SJSA1 (cell line): ENCODE measurements at places on chromosomes 2 and 18. TPM values are rescaled to one million over a fixed set of nuclear protein-coding genes. Genes with fewer than 3 reads are reported as not detected.
A peak's percentile ranks its signal among the peaks of the same experiment; 100 is the strongest.

Gene RGPD3
- 0.03 and 0.39 TPM in 2 replicates for total RNA-seq

Gene PTPRN
- total RNA-seq, result 4.2 and 4.9 TPM in 2 replicates

Gene FEV
- not detected in 2 replicates for total RNA-seq

Gene C2orf78
- total RNA-seq, result 0.03 TPM in 1 of 2 replicates, not detected in the other

Gene CIDEA
- total RNA-seq, result not detected in 2 replicates

Gene C2orf15
- not detected in 2 replicates for total RNA-seq

Gene DPP4
- total RNA-seq, result not detected in 2 replicates

Gene CRYBA2
- total RNA-seq, result not detected in 2 replicates

Gene MATN3
- 2.9 and 4.3 TPM in 2 replicates for total RNA-seq

Gene ERBB4
- total RNA-seq, result under 0.01 TPM in 1 of 2 replicates, not detected in the other

Gene MAB21L4
- 0.42 and 0.91 TPM in 2 replicates for total RNA-seq

Gene SGO2
- total RNA-seq, result 16.4 and 22.9 TPM in 2 replicates

Gene HJURP
- 73.2 and 81.4 TPM in 2 replicates for total RNA-seq

Gene SKOR2
- not detected in 2 replicates for total RNA-seq

Gene GAL3ST2
- total RNA-seq, result not detected in 2 replicates

Gene TLX2
- total RNA-seq, result not detected in 2 replicates

GRCh38 chr18:10909724-10910123 is 239.6 kb downstream of the PIEZO2 start:
- no peaks in the 10 kb centered on the region for H3K27me3 ChIP-seq
- H3K4me3 ChIP-seq, result no peak overlapping the region
- no peaks in the 10 kb centered on the region for H3K36me3 ChIP-seq
- peaks cover 3% of the 10 kb centered on the region; the same call in 1 of the 2 replicates for H3K4me1 ChIP-seq
- no peak for DNase-seq

GRCh38 chr2:64326578-64327050 is 127.3 kb upstream of the LGALSL start:
- no peak overlapping the region for H3K27ac ChIP-seq
- no peaks in the 10 kb centered on the region; the same call in 1 of the 2 replicates for H3K4me1 ChIP-seq
- no peaks in the 10 kb centered on the region for H3K27me3 ChIP-seq
- H3K4me3 ChIP-seq, result no peak overlapping the region

GRCh38 chr2:43157506-43158246 is 68.7 kb downstream of the ZFP36L2 start:
- H3K36me3 ChIP-seq, result no peaks in the 10 kb centered on the region
- no peak overlapping the region for H3K27ac ChIP-seq
- DNase-seq, result no peak
- peaks cover 18% of the 10 kb centered on the region for H3K4me1 ChIP-seq

DNA sequence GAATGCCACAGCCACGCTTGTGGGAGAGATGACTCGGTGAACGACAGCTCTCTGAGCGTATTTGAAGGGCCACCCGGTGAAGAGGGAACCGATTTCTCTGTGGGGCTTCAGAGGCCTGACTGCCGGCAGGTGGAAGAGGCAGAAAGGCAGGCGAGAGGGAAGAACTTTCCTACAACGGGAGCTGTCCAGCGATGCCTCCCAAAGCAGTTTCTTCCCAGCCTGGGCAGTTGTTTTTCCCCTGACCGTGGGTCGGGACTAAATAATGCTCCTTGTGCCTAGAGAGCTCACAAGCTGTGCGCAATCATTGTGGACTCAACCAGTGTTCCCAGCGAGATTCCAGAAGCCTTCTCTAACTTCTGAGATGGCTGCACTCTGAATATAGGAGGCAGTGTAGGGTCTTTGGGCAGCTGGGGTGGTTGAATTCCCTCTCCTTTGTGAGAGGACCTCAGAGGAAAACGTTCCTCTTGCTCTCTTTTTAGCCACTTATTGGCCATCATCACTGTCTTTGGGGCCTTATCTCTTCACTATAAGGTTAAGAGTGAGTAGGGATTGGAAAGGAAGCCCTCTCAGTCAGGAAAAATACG is 710 bp downstream of the SEC11C start:
- H3K4me1 ChIP-seq, result peaks cover 6% of the 10 kb centered on the region
- peaks cover 5% of the 10 kb centered on the region; the same call in 1 of the 2 replicates for H3K27me3 ChIP-seq
- no peak for DNase-seq
- no peaks in the 10 kb centered on the region for H3K36me3 ChIP-seq
- H3K27ac ChIP-seq, result no peak overlapping the region

DNA sequence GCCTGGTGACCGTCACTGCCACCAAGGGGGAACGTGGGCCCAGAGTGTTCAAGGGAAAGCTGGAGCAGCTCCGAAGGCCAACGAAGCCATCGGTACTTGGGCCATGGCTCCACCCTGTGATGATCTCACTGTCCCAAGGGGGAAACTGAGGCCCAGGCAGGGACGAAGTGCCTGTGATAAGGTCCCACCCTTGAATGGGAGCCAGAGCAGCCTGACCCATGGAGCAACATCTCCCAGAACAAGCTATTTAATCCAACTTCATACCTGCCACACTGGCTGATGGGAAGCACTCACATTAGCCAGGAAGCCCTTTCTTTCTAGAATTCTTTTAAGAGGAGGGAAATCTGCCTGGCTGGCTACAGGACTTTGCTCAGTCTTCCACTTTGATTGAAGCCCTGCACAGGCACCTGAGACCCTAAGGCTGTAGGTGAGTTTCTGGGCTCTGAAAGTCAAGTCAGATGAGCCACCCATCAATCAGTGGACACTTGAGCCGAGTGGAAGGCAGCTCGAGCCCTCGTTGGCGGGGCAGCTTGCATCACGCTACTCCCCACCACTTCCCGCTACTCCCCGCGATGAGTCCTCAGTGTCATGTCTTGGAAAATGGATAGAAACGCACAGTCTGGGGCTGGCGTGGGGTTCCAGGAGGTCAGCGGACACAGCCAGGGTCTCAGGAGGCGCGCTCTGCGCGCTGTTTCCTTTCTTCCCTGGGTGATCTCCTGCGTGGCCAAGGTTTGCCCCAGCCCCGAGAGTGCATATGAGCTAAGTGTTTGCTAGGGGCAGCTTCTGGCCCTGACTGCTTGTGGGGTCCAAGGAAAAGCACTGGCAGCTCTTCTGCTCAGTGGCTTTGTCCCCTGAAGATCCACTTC is 2.5 kb upstream of the HS6ST1 start:
- H3K27me3 ChIP-seq, result no peaks in the 10 kb centered on the region
- H3K36me3 ChIP-seq, result peaks cover 21% of the 10 kb centered on the region
- no peak overlapping the region for H3K4me3 ChIP-seq
- H3K27ac ChIP-seq, result no peak overlapping the region

GRCh38 chr2:9641641-9642040 is 10.8 kb upstream of the YWHAQ start:
- no peak overlapping the region for H3K27ac ChIP-seq
- no peak overlapping the region for H3K4me3 ChIP-seq
- no peaks in the 10 kb centered on the region for H3K27me3 ChIP-seq
- H3K36me3 ChIP-seq, result no peaks in the 10 kb centered on the region
- DNase-seq, result no peak
- peaks cover 31% of the 10 kb centered on the region for H3K4me1 ChIP-seq

DNA sequence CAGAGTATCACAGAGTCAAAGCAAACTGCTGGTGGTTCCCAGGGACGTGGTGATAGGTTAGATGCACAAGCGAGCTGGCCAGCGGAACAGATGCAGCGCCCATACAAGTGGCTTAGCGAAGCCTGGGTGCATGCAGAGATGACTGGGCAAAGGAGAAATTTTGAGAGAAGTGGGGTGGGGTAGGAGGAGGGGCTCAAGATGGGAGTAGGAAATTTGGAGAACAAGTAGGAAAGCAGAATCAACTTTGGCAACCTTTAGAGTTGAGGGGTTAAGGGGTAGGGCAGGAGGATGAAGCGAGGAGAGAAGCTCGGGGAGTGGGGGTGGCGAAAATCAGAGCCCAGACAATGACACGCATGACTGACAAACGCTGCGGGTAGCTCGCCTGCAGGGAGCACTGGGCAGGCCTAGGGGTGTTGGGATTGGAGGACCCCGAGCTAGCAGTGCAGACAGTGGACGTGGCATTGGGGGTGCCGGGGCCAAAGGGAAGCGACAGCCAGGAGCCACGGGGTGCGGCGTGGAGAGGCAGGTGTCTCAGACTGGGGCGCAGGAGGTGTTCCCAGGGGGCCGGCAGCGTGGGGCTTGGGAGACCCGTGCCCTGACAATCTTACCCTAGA is 431 bp downstream of the FAM98A start:
- H3K4me3 ChIP-seq, result peak overlapping the region; percentile 71
- H3K27me3 ChIP-seq, result no peaks in the 10 kb centered on the region
- no peak for DNase-seq
- H3K27ac ChIP-seq, result peak overlapping the region; percentile 44

GRCh38 chr2:232980683-232981082 is 32.4 kb downstream of the NGEF start:
- peaks cover 21% of the 10 kb centered on the region for H3K4me1 ChIP-seq
- no peaks in the 10 kb centered on the region for H3K36me3 ChIP-seq
- H3K4me3 ChIP-seq, result no peak overlapping the region
- DNase-seq, result peak; percentile 9
- no peaks in the 10 kb centered on the region for H3K27me3 ChIP-seq
- no peak overlapping the region for H3K27ac ChIP-seq

GRCh38 chr2:176814740-176815367 is 397.7 kb upstream of the HNRNPA3 start:
- H3K36me3 ChIP-seq, result no peaks in the 10 kb centered on the region
- no peak for DNase-seq
- no peaks in the 10 kb centered on the region for H3K4me1 ChIP-seq
- no peak overlapping the region for H3K4me3 ChIP-seq
- H3K27ac ChIP-seq, result no peak overlapping the region

DNA sequence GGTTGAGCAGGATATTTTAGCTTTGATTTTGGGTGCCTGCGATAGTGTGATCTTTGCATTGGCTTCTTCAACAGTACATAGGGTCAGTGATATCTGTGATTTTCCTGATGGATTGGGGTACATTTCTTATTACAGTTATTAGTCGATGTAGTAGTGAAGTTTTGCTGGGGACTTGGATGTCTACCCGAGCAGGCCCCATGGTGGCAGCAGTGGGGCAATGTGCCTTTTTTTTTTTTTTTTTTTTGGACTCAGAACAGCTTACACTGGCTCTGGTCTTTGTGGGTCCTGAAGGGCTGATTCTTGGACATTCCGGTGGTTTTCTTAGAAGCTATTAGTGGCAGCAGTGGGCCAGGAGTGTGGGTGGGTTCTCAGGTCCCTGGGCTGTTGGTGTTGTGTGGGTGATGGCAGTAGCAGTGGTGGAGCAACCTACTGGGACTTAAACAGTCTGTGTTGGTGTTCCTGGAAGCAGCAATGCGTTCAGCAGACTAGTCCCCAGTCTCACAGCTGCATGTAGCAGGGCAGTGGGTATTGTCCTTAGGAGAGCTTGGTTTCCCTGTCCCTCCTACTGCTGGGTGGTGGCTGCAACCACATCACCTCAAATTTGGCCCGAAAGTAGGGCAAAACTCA is 53.7 kb upstream of the SLC4A10 start:
- H3K4me3 ChIP-seq, result no peak overlapping the region
- H3K4me1 ChIP-seq, result no peaks in the 10 kb centered on the region
- H3K27ac ChIP-seq, result no peak overlapping the region
- no peak for DNase-seq
- no peaks in the 10 kb centered on the region for H3K36me3 ChIP-seq

DNA sequence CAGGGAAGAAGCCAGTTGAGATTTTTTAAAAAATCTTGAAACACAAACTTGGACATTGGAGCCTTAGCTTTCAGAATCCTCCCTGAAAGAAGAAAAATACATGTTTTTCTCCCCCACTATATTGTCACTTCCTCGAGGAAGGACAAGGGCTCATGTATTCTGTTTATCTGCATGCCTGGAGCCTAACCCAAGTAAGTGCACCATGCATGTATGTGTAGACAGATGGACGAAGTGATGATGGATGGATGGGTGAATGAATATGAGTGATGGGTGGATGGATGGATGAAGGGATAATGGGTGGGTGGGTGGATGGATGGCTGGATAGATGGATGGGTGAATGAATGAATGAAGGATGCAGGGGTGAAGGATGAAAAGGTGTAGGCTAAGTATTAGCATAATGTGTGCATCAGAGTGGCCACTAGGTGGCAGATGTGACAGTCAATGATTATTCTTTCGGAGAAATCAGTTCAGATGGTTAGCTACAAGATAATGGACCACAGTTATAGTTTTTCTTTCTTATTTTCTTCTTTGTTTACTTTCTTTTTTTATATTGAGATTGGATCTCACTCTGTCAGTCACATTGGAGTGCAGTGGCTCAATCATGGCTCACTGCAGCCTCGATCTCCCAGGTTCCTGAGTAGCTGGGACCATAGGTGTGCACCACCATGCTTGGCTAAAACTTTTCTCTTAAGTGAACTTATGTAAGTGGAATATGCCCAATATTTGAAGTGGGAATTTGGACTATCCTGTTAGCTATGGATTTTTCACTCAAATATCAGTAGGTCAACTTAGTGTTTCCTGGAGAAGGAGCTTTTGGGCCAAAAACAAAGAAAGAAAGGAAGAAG is 18.5 kb upstream of the CCDC93 start:
- no peak overlapping the region for H3K4me3 ChIP-seq
- no peak overlapping the region for H3K27ac ChIP-seq
- no peaks in the 10 kb centered on the region for H3K36me3 ChIP-seq
- H3K4me1 ChIP-seq, result no peaks in the 10 kb centered on the region
- H3K27me3 ChIP-seq, result peaks cover under 1% of the 10 kb centered on the region; the same call in 1 of the 2 replicates

- DNase-seq, result no peak
- H3K4me3 ChIP-seq, result no peak overlapping the region
- H3K4me1 ChIP-seq, result no peaks in the 10 kb centered on the region
- H3K36me3 ChIP-seq, result no peaks in the 10 kb centered on the region
- H3K27me3 ChIP-seq, result peaks cover 9% of the 10 kb centered on the region; the same call in 1 of the 2 replicates
Observed at GRCh38 chr2:162769066-162769465, 69.5 kb downstream of the KCNH7 start.

- H3K36me3 ChIP-seq, result no peaks in the 10 kb centered on the region
- H3K4me3 ChIP-seq, result no peak overlapping the region
- H3K27me3 ChIP-seq, result no peaks in the 10 kb centered on the region
- H3K27ac ChIP-seq, result no peak overlapping the region
- H3K4me1 ChIP-seq, result no peaks in the 10 kb centered on the region
- DNase-seq, result no peak
Observed at GRCh38 chr18:55650363-55650870, 62.4 kb upstream of the TCF4 start.

DNA sequence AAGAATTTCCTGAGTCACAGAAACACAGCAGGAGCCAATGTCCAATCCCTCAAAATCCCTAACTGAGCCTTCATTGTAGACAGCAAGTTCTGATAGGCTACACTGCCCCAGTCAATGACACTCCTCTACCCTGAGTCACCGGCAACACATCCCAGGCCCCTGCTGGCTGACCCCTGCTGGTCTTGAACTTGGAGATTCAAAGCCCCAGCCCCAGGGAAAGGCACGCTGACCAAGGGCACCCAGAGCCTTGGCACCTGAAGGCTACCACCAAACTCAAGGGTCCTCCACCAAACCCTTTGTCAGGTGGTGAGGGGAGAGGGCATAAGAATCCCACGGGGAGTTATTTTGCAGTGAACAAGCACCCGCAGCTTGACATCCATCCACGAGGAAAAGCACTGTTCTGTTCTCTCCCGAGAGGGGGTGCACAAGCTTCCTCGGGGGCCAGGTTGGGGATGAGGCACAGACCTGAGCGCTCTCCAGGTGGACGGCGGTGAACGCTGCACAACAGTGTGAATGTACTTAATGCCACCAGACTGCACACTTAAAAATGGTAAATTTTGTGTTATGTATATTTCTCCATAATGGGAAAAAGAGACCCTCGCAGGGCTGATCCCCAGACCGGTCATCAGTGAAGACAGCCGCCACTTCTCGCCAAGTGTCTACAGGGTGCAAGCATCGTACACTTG is 46.9 kb downstream of the TFCP2L1 start:
- H3K4me1 ChIP-seq, result no peaks in the 10 kb centered on the region
- no peaks in the 10 kb centered on the region for H3K27me3 ChIP-seq
- H3K27ac ChIP-seq, result no peak overlapping the region
- H3K4me3 ChIP-seq, result no peak overlapping the region

- no peaks in the 10 kb centered on the region for H3K36me3 ChIP-seq
- no peaks in the 10 kb centered on the region for H3K27me3 ChIP-seq
- no peak overlapping the region for H3K27ac ChIP-seq
- no peak overlapping the region for H3K4me3 ChIP-seq
- no peaks in the 10 kb centered on the region for H3K4me1 ChIP-seq
Observed at GRCh38 chr2:149808556-149808955, 221.0 kb upstream of the MMADHC start.
